ENCODE measurements at places on chromosomes 6 and 20. TPM values are rescaled to one million over a fixed set of nuclear protein-coding genes. Genes with fewer than 3 reads are reported as not detected.

The SGK2 gene
- total RNA-seq, result 1.4 TPM

DNA sequence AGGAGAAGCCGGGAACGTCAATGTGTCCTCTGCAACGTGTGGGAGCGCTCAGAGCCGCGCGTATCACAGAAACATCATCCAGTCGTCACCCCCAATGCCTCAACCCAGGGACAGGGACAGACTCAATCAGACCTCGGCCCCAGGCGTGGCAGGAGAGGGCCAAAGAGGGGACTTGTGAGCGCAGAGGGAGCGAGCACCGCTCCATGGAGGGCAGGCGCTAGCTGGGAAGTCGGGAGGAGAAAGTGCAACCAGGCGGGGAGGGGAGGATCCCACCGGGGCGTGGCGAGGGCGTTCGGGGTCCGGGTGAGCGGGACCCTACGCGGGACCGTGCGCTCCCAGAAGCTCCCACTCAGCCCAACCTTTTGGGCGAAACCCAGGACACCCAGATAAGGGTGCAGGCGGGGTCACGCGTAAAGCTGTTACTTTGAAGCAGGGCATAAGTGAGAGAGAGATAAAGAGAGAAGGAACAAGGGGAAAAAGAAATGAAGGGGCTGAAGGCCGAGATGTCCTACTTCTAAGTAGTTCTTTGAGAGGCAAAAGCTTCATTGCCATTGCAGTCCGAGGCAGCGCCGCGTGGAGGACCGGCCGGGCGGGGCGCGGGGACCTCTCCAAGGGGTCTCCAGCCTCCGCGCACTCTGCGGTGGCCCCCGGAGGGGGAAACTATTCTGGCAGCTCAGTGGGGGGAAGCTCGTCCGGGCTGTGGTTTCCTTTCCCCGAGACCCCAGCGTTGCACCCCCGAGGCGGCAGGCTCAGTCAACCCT lies 862 bp upstream of the SOBP start:
- peaks cover 30% of the 10 kb centered on the region for H3K4me1 ChIP-seq
- H3K4me3 ChIP-seq, result peak overlapping the region; percentile 48
- H3K27me3 ChIP-seq, result peaks cover 23% of the 10 kb centered on the region
- no peak for DNase-seq

- H3K4me3 ChIP-seq, result no peak overlapping the region
- peaks cover 28% of the 10 kb centered on the region for H3K4me1 ChIP-seq
- peak overlapping the region; percentile 70 for H3K27ac ChIP-seq
These were observed 34.7 kb downstream of the TAF4 start for GRCh38 chr20:62030834-62031434.

The SMPDL3A gene
- total RNA-seq, result not detected

DNA sequence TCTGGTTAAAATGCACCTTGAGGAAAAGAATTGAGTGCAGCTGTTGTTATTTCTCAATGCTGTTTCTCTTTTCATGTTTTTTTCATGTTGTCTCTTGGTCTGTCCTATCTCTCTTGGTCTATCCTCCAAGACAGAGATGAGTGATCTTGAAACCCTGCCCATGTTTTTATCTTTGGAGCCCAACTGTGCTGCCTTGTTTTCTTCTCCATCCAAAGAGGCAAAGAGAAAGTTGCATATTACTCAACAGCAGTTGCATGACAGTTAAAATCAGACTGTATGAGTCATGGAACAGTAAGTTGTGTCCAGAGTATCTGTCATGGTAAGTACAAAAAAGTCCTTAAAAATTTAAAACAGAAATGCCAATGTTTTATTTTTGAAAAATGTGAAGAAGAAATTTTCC lies 26.2 kb downstream of the BCAS1 start:
- DNase-seq, result no peak
- H3K27ac ChIP-seq, result no peak overlapping the region
- no peaks in the 10 kb centered on the region for H3K36me3 ChIP-seq
- H3K4me3 ChIP-seq, result no peak overlapping the region
- H3K27me3 ChIP-seq, result no peaks in the 10 kb centered on the region

DNA sequence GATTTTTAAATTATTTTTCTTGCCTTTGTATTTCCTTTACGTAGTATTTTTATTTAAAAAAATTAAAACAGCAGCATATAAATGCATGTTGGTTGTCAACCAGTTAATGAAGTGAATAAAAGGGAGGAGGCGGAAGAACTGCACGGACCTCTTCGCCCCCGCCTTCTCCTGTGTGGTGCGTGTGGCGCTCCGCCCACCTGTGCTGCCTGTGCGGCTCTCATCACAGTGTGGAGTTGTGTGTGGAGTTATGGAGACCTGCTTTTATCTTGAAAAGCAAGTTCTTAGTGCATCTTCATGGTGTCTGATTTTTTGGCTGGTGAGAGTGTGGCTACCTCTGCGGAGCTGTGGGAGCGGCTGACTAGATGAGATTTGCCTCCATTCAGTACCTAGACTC lies 58.4 kb downstream of the PTPN1 start:
- peaks cover 7% of the 10 kb centered on the region for H3K4me1 ChIP-seq
- no peak overlapping the region for H3K4me3 ChIP-seq
- peaks cover 84% of the 10 kb centered on the region for H3K36me3 ChIP-seq

GRCh38 chr6:32092760-32093497 lies 16.2 kb downstream of the TNXB start:
- peaks cover 43% of the 10 kb centered on the region for H3K27me3 ChIP-seq
- H3K4me3 ChIP-seq, result no peak overlapping the region
- no peaks in the 10 kb centered on the region for H3K36me3 ChIP-seq
- no peak for DNase-seq

GRCh38 chr6:145309842-145310535 lies 425.3 kb downstream of the EPM2A start:
- no peaks in the 10 kb centered on the region for H3K4me1 ChIP-seq
- no peak overlapping the region for H3K4me3 ChIP-seq
- no peaks in the 10 kb centered on the region for H3K36me3 ChIP-seq
- H3K27me3 ChIP-seq, result no peaks in the 10 kb centered on the region

Measured in T-cell (primary cell).